ENCODE measurements at places on chromosomes 2 and 18.

GRCh38 chr2:118473241-118473640 lies 374.2 kb downstream of the EN1 start:
- DNase-seq, result no peak

- no peak for DNase-seq
These were observed 490.3 kb downstream of the CCDC85A start for GRCh38 chr2:56674084-56674483.

- DNase-seq, result no peak
These were observed 1254.8 kb downstream of the LRP1B start for GRCh38 chr2:140876015-140876414.

DNA sequence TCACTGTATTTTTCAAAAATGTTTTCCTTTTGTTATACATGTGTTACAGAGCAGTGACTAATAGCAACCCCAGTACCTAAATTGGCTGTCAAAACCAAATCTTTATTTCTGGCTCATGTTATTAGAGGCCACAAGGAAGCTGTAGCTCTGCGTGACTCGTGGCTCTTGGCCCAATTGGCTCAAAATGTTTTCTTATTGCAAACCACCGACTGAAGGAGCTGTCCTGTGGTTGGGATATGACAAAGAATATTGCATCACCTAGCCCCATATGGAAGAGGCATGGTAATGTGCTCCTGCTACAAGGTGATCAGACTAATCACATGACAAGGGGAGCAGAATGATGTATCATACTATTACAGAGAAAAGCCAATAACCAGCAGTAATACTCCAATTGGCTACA lies 1058.5 kb downstream of the CBLN2 start:
- DNase-seq, result no peak

- no peak for DNase-seq
These were observed 28.1 kb upstream of the RASGRP3 start for GRCh38 chr2:33448220-33448899.

DNA sequence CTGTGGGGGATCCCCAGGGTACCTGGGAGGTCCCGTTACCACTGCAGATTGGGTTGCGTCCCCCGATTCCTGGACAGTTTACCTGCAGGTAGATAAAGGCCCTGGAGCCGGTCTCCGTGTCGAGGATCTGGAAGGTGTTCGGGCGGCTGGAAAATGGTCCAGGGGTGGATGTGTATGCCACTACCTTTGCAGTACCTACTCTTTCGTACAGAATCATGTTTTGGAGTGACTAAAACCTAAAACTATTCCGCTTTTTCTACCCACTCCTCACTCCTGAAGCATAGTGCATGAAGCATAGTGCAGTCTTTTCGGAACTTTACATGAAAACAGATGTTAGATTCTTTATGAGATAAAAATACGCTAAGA lies 418 bp downstream of the WDR75 start:
- no peak for DNase-seq

GRCh38 chr18:59783138-59783537 lies 85.9 kb upstream of the CCBE1 start:
- no peak for DNase-seq

- DNase-seq, result no peak
These were observed 16.2 kb downstream of the TOGARAM2 start for GRCh38 chr2:28997237-28997846.

DNA sequence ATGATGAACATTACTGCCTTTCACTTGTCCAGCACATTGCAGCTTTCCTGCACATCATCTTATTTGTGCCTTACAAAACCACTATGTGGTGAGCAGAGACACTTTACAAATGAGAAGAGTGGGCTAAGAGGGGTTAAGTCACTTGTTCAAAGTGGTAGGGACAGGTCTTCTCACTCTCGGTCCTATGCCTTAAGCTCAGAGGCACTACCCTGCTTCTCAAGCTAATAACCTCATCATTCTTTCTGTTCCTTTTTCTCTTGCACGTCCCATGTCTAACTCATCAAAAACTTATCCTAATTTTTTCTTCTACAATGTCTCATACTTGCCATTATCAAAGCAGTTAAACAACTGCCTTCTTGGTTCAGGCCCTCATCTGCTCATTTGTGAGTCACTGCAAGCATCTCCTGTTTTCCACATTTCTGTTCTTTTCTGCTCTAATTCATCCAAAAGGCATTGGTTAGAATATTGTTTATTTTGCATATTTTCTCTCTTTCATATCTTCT lies 21.9 kb upstream of the NCOA1 start:
- DNase-seq, result no peak

DNA sequence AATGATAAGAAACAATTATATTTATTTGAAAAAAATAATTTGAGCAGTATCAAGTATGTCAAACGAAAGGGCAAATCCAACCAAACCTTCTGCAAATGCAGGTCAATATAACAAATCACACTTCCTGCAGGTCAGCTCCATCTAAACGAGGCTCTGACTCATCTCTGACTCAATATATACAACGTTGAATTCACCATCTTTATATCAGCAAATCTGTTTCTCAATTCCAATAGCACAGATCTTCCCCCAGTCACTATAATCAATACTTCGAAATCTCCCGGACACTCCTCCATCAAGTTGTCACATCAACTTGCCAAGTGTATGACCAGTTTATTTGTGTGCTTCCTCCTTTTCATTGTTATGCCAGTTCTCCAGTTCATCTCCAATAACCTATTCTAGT lies 388.9 kb downstream of the ZEB2 start:
- DNase-seq, result no peak

GRCh38 chr18:57776767-57777166 lies 26.3 kb downstream of the ATP8B1 start:
- DNase-seq, result no peak

DNA sequence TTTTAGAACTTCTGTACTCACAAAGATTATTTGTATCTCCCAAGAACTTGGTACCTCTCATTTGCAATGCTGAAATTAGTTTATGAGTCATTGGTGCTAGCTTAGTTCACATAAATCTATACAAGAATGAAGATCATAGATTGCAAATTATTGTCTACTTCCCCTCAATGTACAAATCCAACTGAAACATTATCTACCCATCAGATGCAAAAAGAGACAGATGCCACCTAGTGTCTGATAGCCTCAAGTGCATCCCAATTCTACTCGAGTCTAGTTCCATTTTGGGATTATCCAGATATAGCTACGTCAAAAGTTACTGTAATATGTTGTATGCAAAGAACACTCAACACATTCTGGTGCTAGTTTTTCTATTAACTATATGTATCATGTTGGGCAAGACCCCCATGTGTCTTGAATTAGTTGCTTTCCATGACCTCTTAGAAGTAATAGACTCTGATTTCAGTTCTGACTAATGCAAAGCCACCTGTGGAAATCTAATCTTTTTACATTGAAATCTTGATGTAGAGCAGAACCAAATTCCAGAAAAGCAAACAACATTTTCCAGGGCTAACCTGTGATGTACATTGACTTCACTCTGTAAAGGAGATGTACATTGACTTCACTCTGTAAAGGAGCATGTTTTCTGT lies 210.0 kb downstream of the RBM43 start:
- peak; percentile 20 for DNase-seq

- no peak for DNase-seq
These were observed 1000.4 kb upstream of the ACVR2A start for GRCh38 chr2:146844226-146844990.

DNA sequence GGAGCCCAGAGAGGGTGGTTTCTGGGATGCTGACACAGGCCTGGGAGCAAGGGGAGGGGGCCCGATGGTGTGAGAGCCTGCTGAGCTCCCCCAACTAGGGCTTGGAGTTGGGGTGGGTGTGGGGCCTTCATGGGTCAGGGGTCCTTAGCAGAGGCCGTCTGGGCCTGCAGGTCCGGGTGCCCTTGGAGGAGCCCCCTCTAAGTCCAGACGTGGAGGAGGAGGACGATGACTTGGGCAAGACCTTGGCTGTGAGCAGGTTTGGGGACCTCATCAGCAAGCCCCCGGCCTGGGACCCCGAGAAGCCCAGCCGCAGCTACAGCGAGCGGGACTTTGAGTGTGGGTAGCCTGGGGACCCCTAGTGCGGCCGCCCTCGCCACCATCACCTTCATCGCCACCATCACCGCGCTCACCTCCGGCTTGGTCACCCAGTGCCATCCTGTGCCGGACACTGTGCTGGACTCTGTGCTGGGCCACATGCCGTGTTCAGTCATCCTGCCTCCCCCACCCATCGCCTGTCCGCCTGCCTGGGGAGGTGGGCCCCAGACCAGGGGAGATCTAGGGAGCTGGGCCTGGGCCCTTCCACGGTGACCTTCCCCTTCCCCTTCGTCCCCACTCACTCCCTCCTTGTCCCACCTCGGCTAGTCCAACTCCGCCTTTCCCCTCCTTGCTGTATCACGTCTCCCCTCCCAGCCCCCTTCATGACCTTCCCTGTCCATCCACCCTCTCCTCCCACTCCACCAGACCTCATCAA lies 980 bp downstream of the SLC4A3 start:
- DNase-seq, result no peak

DNA sequence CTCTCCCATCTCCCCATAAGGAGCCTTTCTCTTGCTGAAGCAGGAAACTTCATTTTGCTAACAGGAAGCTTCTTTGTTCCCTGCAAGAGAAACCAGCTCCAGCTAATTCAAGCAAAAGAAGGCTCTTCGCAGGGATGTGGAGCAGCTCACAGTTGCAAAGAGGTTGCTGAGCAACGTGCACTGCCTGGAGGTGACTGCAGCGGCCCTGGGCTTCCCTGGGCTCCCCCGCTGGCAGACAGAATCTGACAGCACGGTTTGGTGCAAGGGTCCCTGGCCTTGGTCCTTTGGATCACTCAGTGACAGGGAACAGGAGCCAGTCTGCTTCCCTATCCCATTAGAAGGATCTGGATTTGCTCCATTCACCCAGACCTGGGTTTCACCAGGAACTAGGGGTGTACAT lies 25.8 kb downstream of the GPR55 start:
- no peak for DNase-seq

- no peak for DNase-seq
These were observed 1.7 kb downstream of the L3MBTL4 start for GRCh38 chr18:6412933-6413472.

GRCh38 chr2:112487444-112487961 lies 5.5 kb downstream of the TTL start:
- DNase-seq, result no peak

DNA sequence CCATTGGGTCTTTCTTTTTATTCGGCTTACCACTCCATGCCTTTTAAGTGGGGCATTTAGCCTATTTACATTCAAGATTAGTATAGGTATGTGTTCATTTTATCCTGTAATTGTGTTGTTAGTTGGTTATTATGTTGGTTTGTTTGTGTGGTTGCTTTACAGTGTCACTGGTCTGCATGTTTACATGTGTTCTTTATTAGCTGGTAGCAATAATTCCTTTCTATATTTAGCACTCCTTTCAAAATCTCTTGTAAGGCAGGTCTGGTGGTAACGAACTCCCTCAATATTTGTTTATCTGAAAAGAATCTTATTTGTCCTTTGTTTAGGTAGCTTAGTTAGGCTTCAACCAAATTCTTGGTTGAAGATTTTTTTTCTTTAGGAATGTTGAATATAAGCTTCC lies 68.7 kb upstream of the XDH start:
- DNase-seq, result no peak

DNA sequence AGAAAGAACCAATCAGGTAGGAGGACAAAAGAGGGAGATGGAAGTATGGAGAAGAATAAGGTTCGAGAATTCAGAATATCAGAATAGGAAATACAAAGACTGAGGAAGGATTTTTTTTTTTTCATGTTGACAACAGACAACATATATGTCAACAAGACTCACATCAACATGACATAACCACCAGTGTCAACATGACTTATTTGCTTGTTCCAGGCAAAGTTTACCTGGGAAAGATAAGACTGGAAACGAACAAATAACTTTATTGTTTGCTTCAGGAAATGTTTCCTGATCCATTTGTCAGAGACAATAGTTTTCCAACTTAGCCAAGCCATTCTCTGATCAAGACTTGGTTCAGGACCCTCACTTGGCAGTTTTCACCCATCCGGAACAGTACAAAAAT lies 321.9 kb upstream of the NETO1 start:
- DNase-seq, result no peak

DNA sequence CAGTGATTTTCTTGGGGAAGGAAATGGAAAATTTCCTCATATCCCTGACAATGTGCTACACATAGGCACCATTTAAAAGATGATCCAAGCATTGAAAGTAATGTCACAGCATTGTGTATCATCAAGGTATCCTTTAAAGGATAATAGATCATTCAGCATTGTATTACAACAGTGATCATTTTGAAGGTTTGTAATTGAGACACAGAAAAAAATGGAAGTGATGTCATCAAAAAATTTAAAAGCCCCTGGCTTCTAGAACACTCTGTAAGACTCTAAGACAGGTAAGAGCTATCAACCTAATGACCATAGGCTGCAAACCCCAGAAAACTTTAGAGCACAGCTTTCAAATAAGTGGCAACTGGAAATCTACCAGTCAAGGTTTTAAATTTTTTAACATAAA lies 271.4 kb downstream of the ETAA1 start:
- no peak for DNase-seq

- no peak for DNase-seq
These were observed 342.5 kb upstream of the NXPH2 start for GRCh38 chr2:139122711-139123158.

DNA sequence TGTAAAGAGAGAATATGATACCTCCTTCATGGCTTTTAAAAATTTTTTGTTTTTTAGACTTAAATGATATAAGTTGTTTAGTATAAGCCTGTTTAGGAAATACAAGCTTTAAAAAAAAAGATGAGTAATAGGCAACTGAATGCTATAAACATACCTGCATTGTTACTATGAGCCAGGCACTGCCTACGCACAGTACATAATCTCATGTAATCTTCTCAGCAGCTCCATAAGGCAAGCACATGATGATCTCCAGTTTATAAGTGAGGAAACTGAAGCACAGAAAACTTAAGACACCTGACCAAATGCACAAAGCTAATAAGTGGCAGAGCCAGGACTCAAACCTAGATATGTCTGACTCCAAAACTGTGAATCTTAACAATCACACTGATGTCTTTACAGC lies 156.3 kb upstream of the SLC1A4 start:
- no peak for DNase-seq

- no peak for DNase-seq
These were observed 65.4 kb downstream of the DTNA start for GRCh38 chr18:34775461-34775860.

- no peak for DNase-seq
These were observed 47.5 kb downstream of the EMILIN2 start for GRCh38 chr18:2894131-2894840.

GRCh38 chr18:46939998-46940571 lies 22.7 kb downstream of the KATNAL2 start:
- no peak for DNase-seq

DNA sequence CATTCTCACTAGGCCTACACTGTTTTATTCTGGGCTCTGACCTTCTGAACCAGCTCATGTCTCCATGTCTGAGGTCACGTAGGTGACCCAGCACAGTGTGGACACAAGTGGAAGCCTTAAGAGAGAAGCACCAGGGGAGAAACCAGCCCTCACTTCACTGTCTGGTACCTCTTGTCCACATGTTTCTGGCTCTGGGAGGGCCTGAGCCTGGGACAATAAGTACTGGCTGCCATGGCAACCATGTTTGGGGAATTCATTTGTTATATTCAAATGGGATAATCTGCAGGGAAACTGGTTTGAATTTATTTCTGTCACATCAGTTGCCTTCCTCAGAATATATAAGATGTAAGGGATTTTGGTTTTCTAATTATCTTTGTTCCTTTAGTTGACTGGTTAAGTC lies 23.3 kb downstream of the MYO3B start:
- DNase-seq, result no peak

GRCh38 chr2:27074738-27075565 lies 3.5 kb upstream of the EMILIN1 start:
- DNase-seq, result peak; percentile 81
